Stimulated activated CD8-positive, alpha-beta memory T cell treated with anti-CD3 and anti-CD28 coated beads, Interleukin-7, amount 100 ng/mL, for 1 hour (primary cell): ENCODE measurements at places on chromosomes 2 and 18.
A peak's percentile ranks its signal among the peaks of the same experiment; 100 is the strongest.

DNA sequence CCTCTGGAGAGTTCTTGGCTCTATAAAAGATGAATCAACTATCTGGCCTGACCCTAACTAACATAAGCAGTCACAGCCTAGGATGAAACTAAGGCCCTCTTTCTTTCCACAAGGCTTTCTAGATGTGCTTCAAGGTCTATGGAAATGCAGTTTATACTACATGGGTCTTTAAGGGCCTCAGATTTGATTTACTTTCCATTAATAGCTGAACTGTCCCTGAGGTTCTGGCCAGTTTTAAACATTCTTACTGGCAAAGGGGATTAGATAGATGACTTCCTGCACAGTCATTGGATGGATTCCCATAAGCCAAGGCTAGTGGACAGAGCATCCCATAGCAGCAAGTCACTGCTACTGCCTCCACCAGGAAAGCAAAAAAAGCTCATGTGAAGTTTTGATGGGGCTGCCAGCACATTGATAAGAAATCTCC, 38.1 kb upstream of the LCLAT1 start:
- no peak for DNase-seq

- no peak for DNase-seq
These were observed 269.2 kb downstream of the LRATD1 start for GRCh38 chr2:14901737-14902136.

- DNase-seq, result no peak
These were observed 223.5 kb downstream of the NEDD4L start for GRCh38 chr18:58267493-58267892.

GRCh38 chr2:110105608-110106467, 9.8 kb downstream of the MALL start:
- no peak for DNase-seq

- no peak for DNase-seq
These were observed 285.1 kb downstream of the SLC4A3 start for GRCh38 chr2:219912491-219912921.

DNA sequence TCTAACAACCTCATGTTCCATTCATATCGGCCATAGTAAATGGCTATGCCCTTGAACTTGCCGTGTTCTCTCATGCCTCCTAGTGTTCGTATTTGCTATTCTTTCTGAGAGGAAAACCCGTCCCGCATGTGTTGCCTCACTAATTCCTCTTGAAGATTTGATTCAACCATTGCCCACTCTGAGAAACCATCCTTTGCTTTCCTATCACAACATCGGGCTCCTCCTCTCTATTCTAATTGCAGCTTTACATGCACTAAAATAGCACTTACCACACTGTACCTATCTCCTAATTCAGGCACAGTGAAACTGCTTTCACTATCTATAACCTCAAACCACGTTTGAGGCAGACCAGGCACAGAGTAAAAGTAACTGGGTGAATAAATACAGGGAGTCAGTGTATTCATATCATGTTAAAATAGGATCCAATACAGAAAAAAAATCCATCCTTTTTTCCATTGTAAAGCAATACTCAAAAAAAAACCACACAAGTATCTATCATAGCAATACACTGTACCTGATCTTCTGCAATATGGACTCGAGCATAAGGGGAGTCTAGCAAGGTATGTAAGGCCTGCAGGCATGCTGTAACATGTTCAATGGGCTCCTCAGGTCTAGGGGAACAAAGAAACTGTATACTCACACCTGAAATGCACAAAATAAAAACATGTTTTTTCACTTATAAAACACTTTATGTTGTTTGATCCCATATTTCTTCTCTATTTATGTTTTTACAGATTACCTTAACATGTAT, 39.0 kb upstream of the STRN start:
- no peak for DNase-seq

DNA sequence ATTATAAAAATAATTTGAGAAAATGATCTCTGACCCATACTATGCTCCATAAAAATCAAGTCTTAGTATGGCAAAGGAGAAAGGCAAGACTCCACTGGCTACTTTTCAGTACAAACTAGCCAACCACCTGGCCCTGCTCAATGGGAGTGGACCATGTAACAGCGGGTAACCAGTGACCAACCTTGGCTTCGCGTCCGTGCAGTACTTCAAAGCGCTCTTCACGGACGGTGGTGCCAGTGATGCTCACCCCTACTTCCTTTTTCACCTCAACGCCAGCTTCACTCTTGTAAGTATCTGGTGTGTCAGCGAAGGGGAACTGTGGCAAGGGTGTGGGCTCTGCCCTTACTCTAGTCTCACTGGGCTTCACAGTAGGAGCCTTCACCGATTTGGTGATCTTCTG, 23.3 kb downstream of the TTN start:
- no peak for DNase-seq

DNA sequence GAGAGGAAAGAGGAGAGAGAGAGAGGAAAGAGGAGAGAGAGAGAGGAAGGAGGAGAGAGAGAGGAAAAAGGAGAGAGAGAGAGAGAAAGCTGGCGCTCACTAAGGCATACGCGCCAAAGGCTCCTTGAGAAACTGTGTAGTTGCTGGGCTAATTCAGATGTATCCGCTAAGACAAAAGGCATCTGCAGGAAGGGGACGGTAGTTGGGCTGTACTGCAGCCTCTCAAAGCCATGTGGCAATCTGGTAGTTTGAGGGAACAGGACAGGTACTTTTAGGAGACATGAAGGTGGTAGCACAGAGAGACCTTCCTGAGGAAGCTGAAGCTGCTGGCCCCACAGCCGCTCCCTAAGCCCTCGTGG, 31.6 kb downstream of the THNSL2 start:
- no peak for DNase-seq

GRCh38 chr2:128282976-128283810, 35.5 kb downstream of the HS6ST1 start:
- no peak for DNase-seq

DNA sequence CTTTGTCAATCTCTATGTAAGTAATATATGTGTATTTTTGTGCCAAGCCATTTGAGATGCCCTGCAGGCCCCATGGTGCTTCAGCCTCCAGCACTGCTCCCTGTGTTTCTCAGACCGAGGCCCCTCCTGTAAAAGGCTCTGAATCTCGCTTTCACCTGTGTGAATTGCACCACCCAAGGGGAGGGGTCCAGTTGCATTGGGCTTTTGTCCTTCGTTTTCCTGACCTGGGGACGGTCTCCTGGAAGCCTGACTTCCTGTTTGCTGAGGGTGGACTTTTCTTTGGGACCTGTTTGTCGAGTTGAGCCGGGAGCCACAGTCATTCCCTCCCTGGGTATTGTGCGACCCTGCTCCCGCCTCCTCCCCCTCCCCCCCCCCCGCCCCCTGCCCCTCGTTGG, 48.9 kb downstream of the AGAP1 start:
- no peak for DNase-seq

DNA sequence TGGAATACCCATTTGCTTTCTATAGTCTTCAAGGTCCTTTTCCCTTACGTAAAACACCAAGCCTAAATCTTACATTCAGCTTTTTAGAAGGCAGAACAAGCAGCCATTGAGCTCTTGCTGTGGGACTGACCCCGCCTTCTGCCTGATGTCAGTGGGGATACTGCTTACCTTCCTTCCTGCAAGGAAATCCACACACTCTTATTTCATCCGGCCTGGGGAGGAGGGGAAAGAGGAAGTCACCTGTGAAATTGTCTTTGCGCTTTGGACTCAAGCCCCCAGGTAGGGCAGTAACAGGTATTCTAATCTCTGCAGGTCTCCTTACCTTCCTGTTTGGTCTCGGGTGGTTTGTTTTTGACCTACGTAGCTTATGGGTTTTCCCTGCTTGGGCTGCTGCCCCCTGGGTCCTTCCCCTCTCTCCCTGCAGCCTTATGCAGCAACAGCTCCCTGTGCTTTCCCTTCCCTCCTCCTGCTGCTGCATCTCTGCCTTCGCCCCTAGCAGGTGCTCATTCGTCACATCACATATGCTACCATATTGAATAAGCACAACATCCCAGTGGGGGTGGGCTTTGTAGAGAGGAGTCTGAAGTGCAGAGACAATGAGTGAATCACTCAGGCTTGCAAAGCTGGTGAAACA, 402.5 kb upstream of the TRIB2 start:
- no peak for DNase-seq

DNA sequence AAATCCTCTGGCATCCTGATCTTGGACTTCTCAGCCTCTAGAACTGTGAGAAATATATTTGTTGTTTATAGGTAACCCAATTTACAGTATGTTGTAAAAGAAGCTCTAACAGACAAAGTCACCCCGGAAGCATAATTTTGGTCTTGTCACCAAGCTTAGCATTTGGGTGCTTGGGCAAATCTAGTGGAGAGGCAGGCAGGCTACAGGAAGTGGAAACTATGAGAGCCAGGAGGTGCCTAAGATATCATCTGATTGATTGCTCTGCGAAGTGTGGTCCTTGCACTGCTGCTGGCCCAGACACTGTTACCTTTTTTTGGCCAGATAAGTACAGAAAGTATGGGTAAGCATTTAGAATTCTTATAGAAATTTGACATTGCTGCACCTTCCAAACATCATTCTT, 102.9 kb downstream of the CDC42EP3 start:
- no peak for DNase-seq

DNA sequence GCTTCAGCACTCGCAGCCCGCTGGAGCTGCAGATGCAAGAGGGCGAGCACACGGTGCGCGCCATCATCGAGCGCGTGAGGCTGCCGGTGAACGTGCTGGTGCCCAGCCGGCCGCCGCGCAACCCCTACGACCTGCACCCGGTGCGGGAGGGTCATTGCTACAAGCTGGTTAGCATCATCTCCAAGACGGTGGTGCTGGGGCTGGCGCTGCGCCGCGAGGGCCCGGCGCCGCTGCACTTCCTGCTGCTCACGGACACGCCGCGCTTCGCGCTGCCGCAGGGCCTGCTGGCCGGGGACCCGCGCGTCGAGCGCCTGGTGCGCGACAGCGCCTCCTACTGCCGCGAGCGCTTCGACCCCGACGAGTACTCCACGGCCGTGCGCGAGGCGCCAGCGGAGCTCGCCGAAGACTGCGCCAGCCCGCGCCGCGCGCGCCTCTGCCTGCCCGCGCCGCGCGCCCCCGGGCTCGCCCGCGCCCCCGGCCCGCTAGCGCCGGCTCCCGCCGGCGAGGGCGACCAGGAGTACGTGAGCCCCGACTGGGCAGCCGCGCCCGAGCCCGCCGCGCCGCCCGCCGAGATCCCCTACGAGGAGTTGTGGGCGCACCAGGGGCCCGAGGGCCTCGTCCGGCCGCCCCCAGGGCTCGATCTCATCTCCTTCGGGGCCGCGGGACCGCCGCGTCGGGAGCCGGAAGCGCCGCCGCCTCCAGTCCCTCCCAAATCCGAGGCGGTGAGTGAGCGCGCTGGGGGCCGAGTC, 11.8 kb downstream of the GAREM2 start:
- DNase-seq, result peak; percentile 61

DNA sequence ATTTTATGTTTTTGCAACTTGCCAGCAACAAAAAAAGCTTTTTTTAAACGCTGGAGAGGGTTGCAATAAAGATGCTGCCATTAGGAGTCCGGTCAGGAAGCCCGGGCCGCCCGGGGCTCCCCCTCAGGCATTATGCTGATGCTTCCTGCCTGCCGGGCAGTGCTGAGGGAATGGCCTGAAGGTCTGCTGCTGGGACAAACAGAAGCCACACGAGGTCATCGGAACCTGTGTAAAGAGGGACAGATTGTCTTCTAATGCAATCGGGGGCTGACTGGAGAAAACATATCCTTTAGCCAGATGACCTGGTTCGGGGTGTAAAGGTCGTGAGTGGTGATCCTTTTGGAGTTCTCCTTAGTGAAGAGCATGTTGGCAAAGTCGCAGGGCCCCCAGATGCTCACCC, 2.3 kb downstream of the IMPA2 start:
- no peak for DNase-seq
